ENCODE measurements at places on chromosomes 6 and 20.

DNA sequence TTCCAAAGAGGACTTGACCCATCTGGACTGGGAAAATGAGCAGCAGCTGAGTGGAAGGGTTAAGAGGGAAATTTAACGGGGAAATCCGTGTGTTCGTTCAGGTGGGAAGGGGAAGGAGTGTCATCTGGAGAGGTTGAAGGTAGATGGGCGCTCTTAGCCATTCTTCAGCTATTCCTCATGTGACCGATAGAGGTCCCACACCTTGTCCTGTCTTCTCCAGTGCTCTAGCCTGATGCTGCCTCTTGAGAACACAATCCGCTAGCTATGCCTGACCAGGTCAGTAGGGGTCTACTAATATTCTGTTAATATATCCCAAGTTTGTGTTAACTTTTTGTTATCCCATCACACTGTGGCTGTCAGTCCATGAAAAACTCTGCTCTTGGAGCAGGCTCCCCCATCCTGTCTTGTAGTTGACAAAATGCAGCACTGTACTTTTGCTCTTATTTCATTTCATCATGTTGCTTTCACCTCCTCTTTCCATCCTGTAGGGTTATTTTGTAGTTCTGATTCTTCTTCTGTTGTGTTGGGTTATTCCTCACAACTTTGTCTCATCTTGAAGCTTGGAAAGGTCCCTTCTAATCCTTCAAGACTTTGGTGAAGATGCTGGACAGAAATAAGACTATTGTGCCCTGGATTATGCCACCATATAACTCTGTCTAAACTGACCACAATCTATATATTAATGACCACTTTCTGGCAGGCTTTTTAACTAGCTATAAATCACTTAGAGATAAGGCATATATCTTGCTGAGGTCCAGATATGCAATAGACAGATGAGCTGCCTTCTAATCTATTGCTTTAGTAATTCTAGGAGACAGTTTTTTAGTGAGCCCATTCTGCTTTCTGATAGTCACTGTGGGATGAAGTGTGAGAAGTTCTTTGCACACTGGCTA lies 123.4 kb upstream of the SUPT3H start:
- no peak for DNase-seq

DNA sequence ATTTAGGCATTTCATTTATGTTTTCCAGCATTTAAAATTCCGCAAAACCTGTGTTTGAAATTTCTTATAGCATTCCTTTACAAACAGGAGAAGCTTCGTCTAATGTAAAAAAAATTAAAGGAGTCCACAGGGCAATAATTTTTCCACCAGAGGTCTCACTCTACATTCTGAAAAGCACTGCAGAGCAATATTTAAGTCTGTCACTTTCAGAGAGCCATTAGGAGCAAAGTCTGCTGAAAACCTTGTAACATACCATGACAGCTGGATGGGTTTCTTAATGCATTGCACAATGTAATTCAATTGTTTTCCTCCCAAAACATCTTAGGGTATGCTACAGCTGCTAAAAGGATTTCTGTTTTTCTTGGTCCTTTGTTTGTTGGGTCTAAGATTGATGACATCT lies 18.0 kb downstream of the BAG2 start:
- DNase-seq, result no peak

DNA sequence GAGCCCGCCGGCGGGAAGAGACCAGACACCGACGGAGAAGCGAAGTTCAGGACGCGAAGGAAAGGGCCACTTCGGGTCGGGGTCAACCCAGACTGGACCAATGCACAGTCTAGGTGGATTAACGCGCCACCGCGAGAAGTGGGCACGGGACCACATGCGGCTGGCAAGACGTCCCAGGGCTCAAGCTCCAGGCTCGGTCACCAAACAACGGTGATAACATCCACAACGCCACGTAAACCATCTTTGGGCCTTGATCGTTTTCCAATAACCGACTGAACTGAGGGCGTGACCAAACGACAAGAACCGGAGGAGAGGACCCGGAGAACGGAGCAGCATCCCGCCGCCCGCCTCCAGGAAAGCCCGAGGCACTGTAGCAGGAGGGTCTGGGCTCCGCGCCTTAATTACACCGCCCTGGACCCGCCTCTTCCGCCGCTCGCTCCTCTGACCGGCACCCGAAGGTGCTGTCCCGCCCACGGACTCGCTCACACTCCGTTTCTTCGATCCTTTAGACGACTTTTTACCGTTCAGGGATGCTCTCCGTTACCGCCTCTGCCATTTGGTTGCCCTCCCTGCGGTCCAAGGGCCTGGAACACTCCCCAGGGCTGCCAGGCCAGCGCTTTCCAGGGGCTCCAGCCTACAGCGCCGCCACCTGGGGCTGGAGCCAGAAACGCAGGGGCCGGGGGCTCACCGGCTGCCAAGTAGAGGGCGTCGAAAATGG lies 44.1 kb downstream of the DPPA5 start:
- peak; percentile 20 for DNase-seq

DNA sequence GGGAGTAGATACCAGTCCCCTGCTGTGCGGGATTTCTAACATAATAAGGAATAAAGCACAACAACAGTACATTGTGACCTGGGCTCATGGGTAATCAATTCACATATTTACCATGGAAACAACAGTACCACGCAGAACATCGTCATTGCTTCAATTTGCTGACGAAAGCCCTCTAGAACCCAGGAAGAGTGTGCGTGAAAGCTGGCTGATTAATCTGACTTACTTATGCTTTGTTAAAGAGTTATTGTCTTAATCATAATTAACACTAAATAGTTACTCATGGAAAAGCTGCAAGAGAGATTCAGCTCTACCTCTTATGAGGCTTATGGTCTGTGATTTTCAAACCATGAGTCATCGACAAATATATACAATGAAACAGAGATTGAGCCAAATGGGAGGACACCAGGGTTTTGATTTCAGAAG lies 644.3 kb upstream of the AGPAT4 start:
- DNase-seq, result no peak

DNA sequence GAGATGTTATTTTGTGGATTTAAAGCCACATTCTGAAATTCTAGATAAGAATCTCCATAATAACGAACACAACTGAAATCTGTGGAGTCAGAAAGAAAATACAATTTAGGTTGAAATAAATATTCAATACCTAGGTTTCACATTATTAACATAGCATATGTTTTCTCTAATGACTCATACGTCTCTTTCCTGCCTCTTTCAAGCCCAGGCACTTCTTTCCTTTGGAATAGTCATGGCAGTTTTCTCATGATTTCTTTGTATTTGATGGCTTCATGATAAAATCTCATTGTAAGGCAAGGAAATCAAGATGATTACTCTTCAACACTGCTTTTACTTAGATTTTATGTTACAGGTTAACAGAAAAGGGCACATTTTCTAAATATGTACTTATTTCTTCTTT lies 803.7 kb downstream of the PHF3 start:
- no peak for DNase-seq

DNA sequence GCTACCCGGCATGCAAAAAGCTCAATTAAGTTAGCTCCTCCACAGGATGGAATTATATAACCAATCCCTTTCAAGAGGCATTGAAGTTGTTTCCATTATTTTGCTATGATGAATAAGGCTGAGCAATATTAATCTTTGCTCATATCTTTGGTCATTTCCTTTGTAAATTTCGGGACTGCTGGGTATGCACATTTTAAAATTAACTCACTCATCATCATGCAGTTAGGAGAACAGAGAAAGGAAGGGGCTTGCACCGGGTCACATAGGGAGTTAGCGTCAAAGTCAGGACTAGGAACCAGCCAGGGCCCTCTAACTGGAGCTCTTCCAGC lies 430 bp upstream of the FAM110A start:
- DNase-seq, result no peak

- DNase-seq, result no peak
Observed at GRCh38 chr20:49123982-49124381, 64.2 kb downstream of the STAU1 start.

GRCh38 chr6:169320013-169320412 lies 66.4 kb upstream of the THBS2 start:
- no peak for DNase-seq

GRCh38 chr6:156189714-156190113 lies 587.5 kb upstream of the ARID1B start:
- no peak for DNase-seq

GRCh38 chr6:33692760-33693158 lies 18.7 kb downstream of the UQCC2 start:
- DNase-seq, result peak; percentile 60

DNA sequence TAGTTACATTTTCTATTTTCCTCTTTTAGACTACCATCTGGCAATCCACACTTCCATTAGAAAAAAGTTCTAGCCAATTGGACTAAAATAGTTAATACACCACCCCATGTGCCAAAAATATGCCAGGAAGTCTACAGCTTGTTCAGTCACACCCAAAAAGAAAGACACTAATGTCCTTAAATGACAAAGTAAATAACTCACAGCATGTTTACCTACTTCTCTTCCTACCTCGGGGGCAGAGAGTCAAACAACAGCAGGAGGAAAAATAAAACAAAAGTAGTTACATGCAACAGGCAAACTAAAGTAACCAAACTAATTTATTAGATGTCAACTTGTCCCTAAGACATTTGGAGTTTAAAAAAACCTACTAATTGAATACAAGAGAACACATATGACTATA lies 57.0 kb downstream of the UBE3D start:
- no peak for DNase-seq

DNA sequence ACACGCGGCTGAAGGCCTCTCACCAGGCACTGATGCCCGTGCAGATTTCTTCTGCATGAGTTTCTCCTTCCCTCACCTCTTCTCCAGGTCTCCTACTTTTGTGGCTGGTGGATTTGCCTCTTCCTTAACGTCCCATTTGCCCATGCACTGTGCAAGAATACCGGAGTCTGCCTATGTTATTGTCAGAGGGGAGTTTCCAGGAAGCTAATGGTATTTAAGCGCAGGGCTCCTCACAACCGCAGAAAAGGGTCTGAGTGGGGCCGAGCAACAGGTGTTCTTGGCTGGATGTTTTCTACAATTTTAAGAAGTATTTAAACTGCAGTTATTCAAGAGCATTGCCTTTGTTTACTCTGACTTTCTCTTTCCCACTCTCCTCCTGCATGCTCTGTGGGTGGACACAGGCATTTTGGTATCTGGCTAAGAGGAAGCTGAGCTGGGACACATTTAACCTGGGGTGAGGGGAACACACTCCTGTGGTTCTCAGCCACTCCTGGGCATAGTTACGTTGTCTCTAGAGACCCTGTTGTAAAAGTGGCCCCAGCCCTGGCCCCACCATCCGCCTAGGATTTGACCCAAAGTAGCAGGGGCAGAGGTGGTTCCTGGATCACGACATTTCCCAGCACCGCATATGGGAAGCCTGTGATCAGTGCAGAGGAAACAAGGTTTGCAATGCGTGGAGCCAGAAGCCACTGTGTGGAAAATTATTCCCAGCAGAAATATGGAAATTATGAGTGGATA lies 34.4 kb downstream of the GGTLC1 start:
- DNase-seq, result no peak

DNA sequence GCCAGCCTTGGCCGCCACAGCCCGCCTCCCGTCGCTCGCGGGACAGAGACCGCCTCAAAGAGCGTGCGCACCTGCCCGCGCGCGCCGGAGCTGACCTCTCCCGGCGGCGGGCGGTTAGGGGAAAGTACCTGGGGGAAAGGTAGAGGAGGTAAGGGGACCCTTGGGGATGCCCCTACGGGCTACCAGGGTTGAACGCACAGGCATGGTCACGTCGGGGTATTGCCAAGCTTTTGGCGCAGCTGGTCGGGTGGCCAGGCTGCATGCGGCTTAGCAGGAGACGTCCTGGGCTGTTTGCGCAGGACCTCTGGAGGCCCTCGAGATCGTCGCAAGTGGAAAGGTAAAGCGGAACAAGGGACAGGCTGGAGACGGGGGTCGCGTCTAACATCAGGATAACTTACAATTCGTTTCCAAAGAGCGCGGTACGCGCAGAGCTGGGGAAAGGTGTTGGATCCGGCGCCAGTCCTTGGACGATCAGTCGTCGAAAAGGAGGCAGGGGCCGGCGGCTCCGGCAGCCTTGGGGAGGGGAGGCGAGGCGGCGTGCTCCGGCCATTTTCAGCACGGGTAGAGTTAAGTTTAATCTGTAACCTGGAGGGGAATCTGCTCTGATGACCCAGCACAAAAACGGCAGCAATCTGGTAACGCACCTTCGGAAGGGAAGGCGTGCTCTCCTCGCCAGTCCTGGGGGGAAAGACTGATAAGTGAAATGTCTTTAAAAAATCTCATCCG lies 9.0 kb downstream of the GNAS-AS1 start:
- no peak for DNase-seq

- no peak for DNase-seq
Observed at GRCh38 chr6:17490724-17491123, 97.3 kb downstream of the CAP2 start.

DNA sequence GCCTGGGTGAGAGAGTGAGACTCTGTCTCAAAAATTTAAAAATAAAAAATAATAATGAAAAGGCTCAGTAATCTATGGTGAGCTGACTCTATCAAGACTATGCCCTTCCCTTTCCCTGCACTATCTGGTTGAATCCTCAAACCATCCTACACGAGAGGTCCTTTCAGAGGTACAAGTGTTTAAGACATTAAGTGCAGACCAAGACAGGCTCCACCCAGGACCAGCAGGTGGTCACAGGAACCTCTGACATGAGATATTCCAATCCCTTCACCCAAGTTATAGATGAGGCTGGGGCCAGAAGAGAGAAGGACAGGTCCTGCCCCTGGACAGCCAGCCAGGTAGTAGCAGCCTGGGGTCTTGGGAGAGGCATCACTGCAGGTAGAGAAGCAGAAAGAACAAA lies 182.6 kb downstream of the NFATC2 start:
- DNase-seq, result no peak

DNA sequence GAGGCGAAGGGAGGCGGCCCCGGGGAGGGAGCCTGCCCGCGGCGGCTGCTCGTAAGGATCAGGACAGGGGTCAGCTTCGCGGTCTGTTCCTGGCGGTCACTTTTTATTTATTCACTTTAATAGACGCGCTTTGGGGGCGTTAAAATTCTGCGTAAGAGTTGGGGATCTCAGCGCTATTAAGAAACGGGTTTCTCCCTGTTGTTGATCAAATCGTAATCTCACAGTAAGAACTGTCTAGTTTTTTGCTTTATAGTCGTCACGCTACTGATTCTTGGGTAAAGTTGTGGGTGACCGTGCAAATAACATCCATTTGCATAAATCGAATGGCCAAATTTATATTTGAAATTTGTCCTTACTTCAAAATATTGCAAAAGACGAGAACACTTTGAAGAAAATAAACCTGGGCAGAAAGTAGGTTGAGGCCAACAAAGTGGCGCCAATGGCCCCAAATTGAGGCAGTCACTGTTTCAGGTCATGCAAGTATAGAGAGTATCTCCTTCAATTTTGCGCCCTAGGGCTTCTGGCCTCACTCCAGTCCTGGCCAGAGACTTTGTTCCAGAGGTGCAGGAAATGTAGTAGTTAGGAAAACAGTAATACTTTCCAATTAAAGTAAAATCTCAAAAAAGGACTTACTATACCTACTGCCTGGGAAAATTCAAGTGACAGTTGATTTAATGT lies 963 bp upstream of the RMND1 start:
- DNase-seq, result no peak
